HCT116 (cell line): ENCODE measurements at places on chromosomes 2 and 18.

- no peak for DNase-seq
These were observed 32.6 kb upstream of the NPC1 start for GRCh38 chr18:23618862-23619387.

GRCh38 chr2:230879271-230879882 is 14.6 kb downstream of the ITM2C start:
- DNase-seq: no peak

DNA sequence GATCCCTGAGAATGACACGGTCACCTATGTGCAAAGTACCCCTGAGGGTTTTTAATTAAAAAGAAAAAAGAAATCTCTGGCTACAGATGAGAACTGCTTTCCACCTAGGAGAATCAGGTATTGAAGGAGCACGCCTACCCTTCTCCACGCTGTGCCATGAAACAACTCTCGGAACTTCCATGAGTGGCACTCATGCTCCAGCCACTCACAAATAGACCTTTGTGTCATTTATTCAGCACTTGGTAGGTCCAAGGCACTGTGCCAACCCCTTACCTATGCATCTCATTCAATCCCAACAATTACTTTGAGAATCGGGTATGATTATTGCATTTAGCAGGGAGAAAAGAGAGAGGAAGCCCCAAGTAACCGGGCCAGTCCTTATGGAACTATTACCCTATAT is 44.9 kb upstream of the TTC39C start:
- no peak for DNase-seq

GRCh38 chr2:43852196-43852730 is 13.5 kb downstream of the ABCG8 start:
- no peak for DNase-seq

DNA sequence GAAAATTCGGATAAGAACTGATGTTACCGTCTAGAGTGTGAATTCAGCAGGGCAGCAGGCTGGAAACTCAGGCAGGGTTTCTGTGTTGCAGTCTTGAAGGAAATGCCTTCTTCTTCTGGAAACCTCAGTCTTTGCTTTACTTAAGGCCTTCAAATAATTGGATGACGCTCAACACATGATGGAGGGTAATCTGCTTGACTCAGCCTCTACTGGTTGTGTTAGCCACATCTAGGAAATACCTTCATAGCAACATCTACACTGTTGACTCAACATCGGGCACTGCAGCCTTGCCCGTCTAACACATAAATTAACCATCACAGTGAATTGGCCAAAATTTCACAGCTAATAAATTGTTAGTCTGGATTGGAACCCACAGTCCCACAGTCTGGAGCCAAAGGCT is 37.2 kb downstream of the YPEL5 start:
- no peak for DNase-seq

DNA sequence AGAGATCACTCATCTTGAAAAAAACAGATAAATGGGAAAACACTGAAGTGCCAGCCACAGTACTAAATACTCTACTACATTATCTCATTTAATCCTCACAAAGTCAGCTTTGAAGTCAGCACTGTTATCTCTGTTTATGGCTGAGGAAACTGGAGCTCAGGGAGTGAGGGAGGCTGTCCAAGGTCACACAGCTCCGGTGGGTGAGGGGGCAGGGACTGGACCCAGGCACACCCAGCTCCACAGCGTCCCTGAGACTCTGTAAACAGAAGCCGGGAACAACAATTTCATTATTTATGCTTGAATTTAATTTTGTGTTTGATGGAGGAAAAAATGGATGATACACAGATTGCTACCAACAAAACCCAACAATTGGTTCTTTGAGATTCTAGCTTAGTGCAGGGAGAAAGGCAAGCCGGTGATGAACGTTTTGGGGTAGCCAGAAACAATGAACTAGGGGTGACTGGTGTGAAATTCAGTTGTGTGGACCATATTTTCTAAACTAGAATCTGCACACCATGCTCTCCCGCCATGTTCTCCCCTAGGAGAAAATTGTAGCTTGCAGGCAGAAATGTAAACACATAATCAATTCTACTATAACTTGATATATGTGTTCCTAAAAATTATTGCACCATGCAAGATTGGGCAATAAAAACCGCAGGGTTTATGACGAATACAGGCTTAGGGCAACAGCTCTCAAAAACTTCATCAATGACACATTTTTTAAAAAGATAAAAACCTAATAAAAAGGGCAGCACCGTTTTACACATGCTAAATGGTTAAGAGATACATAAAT is at the start of gene GREB1:
Gene GREB1 (plus strand): TSS at position 768 of the 793 bp plus-strand sequence. CDS start 22,570 bp downstream, outside the sequence.
- no peak for DNase-seq

DNA sequence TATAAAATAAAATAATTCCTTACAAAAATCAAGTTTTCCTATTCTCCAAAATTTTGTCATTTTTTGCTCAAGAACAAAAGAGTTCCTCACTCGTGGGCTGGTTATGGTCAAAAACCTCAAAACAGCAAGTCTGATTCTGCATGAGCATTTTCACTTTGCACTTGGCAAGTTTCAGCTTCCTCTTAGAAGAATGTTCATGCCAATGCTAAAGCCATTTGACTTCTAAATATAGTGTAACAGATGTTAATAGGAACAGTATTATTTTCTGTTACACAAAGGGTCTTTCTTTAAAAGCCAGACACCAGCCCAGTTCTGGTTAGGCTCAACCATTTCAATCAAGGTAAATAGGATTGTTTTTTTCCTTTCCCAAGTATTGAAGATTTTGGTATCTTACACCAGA is 261.3 kb upstream of the CCDC68 start:
- no peak for DNase-seq

GRCh38 chr18:23383494-23383893 is 69.6 kb upstream of the RIOK3 start:
- no peak for DNase-seq
